ENCODE measurements at places on chromosomes 5 and 9.

- no peak for DNase-seq
Measured at GRCh38 chr9:92976431-92976830, 29.1 kb downstream of the FGD3 start.

DNA sequence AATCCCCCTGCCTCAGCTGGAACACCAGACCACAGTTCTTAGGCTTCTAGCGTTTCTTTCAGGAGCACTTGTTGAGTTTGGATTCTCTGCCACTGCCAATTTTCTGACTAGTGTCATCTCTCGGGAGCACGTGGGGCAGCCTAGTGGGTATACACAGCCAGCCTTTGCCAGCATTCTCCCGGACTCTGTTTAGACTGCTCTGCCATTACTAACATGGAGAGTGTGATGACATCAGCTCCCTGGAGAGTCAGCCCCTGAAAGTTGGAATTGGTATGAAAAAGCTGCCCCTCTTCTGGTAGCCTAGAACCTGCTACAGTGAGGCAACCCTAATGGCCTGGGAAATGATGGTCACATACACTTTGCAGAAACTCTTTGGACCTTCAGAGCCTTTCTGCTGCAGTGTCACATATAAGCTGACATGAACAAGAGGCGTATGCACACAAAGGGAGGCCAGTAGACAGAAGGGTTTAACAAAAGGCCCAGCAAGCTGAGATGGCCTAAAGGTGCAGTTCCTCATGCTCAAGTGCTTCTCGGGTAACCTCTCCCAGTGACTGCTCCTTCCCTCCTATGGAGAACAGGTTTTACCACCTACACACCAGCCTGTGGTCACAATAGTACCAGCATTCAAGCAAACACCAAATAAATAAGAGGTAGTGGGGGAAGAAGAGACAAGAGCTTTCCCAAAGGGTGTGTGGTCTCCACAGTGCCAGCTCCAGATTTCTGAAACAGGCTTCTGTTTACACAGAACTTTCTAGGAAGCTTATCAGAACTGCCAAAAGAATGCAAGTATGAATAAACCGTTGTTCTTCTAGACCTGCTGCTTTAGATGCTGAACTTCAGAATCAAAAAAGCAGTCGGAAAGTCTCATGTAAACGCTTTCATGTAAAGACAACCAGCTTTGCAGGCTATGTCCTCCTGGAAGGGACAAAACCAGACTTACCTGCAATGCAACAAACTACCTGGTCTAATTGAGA lies 16.5 kb downstream of the SPACA9 start:
- DNase-seq, result no peak

GRCh38 chr5:82509762-82510161 lies 231.6 kb upstream of the RPS23 start:
- no peak for DNase-seq

- no peak for DNase-seq
Measured at GRCh38 chr9:81237565-81238231, 451.6 kb downstream of the TLE1 start.

DNA sequence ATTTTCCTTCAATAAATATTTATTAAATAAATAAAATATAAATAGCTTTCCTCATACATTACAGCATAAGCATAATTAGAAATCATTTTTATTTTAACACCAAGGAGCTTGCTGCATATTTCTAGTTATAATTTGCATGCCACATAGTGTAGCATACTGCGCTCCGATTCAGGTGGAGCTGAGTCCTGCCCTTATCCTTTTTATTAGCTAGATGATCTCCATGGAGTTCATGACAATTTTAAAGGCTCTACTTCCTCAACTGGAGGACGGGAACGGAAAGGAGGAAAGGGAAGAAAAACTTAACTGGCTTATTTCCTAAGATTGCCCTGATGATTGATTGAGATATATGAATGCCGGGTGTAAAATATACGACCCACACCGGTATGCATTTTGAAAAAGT lies 385.2 kb downstream of the PLK2 start:
- DNase-seq, result no peak

DNA sequence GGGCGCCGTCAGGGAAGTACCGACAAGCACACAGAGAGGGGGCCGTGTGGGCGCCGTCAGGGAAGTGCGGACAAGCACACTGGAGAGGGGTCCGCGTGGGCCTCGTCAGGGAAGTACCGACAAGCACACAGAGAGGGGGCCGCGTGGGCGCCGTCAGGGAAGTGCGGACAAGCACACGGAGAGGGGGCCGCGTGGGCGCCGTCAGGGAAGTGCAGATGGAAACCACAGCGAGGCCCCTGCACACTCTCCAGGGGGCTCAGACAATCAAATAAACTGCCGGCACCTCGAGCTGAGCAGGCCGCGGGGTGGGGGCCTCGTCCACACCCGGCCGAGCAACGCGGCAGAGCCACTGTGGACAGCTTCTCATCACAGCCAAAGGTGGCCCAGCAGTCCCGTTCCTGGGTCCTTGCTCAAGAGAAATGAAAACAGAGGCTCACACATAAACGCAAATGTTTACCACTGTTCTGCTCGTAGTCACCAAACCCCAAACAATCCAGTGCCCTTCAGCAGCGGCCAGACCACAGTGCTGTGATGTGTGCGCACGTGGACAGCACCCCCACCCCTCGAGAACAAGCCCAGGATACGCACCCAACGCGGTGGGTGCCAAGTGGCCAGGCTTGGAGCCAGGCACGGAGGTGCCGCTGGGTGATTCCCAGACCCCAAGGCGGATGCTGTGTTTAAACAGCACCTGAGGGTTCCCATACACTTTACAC lies 24.7 kb downstream of the TPPP start:
- no peak for DNase-seq

- DNase-seq, result no peak
Measured at GRCh38 chr9:14749741-14750211, 27.2 kb upstream of the CER1 start.

DNA sequence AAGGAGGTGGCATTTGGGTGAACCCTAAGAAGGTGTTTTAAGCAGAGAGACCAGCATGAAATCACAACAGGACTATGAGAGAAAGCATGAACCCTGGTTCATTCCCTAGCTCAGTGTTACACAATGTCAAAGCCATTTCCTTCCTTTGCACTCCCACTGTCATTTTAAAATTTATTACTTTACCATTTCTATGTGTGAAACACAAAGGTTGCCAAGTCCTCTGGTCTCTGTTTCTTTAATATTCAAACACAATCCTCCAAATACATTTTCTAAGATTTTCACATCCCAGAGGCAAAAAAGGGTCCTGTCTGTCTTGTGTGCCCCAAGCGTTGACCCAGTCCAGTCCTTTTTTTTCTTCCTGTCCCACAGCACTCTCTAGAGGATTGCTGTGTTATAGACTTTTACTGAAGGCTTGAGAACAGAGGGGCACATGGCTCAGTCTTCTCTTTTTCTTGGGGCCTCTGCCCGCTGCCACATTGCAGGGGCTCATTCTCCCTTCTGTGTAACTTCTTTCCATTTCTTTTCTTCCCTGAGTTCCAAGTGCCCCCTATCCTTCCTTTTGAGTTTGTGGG lies 78.6 kb upstream of the SLC28A3 start:
- DNase-seq, result no peak

- no peak for DNase-seq
Measured at GRCh38 chr5:10489810-10490426, 48.2 kb downstream of the ROPN1L start.

DNA sequence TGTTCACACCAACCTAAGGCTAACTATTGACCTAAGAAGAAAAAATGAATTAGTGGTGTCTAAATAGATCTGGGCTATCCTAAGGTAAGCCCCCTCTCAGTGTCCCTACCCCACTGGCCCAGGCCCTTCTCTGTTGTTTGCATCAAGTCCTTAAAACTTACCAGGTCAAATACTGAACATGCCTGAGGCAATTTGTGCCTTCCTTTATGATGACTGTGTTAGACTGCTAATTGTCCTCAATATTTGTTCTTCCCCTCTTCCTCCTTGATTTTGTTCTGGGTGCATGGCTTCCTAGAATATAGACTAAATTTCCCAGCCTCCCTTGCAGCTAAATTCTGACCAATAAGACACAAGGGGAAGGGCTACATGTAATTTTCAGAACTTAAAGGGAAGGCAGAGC lies 199.9 kb downstream of the ADAMTS12 start:
- no peak for DNase-seq

GRCh38 chr9:23683611-23684061 lies 142.4 kb downstream of the ELAVL2 start:
- DNase-seq, result no peak

All from CD8-positive, alpha-beta memory T cell (primary cell).